ENCODE measurements at places on chromosomes 4 and X.

DNA sequence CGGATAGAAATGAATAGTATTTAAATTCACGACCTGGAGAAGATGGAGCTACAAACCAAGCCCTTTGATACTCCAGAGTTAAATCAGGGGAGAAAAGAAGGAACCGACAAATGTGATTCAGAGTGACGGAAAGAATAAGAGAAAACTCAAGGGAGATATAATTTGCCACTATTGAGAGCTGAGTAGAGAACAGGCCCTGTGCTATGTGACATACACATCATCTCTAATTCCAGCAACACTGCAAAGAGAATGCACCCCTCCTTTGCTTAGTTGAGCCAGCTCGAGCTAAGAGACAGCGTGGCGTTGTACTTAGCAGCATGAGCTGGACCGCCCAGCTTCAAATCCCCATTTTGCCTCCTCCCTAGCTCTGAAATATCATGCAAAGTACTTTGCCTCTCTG, 266.4 kb upstream of the TENM3 start:
- no peak for DNase-seq

DNA sequence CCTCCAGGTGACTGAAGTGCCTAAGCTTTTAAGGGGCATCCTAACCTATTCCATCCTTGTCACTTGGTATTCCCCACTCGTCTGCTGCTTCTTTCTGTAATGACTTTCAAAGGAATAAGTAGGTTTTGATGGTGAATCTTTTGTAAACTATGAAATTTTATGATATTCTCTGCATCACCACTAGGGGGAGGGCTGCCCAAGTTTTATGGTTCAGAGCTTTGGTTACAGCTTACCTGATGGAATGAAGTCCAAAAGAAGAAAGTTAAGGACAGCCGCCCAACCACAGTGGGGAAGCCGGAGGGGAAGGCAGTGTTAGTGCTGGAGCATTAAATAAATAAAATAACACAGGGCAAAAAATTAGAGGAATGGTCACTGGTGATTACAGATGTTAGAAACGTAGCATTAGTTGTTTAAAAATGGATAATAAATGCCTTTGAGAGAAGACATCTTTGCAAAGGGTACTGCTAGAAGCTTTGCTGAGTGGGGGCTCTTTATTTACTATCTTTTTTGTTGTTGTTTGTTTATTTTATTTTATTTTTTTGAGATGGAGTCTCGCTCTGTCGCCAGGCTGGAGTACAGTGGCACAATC, 204.9 kb downstream of the GBA3 start:
- DNase-seq: peak; percentile 14

DNA sequence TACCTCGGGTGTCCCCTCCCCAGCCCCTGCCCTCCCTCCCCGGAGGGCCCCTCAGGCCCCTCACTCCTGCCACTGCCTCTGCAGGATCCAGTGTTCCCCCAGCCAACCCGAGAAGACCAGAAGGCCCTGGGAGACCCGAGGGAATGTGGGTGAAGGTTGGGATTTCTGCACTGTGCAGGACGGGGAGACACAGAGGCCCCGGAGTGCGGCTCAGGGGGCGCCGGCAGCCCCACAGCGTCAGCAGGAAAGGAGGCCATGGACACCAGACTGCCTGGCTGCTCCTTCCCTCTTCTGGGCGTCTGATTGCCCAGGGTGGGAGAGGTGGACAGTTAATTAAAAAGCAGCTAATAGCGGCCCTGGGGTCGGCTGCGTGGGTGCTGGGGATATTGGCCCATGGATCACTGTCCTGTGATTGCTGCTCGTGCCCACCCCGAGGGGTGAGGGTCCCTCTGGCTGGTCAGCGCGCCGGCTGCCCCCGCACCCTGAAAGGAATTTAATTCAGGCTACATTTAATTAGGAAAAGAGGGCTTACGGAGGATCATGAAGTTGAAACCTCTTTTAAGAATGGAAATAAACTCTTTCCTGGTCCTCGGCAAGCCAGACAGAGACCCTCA, 57.8 kb upstream of the NKX1-1 start:
- no peak for DNase-seq

GRCh38 chrX:141164406-141164805, 12.5 kb downstream of the LDOC1 start:
- no peak for DNase-seq

DNA sequence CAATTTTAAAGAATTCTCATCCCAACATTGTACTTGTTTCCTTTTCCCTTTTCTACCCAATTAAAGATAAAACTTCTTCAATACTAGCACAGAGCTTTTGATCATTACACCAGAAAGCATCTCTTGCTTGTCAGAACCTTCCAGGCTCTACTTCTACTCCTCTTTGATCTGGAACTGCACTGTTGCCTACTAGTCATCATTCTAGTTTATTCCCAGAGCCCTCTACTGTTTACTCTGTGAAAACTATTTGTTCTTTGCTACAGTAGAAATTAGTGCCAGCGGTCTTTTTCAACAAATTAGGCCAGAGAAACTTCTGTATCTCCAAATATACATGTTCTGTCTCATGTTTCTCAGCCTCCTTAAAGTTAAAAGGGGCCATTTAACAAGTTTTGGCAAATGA, 46.8 kb upstream of the TMPRSS11F start:
- DNase-seq: no peak

DNA sequence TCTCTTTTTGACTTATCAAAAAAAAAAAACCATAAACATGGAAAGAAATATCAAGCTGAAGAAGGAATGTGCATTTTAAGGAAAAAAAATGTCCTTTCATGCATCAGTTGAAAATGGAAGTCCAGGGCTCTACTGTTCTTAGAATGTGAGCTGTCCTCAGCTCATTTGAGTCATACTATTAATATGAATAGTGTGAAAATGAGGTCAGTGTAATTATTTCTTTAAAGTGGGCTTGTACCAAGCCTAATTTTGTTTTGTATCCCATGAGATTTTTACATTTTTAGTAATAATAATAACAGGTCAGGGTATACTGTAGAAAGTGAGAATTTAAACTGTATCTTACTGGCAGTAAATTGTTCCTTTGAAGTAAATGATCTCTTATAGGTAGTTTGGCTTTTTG, 148.5 kb downstream of the NAA11 start:
- DNase-seq: no peak

DNA sequence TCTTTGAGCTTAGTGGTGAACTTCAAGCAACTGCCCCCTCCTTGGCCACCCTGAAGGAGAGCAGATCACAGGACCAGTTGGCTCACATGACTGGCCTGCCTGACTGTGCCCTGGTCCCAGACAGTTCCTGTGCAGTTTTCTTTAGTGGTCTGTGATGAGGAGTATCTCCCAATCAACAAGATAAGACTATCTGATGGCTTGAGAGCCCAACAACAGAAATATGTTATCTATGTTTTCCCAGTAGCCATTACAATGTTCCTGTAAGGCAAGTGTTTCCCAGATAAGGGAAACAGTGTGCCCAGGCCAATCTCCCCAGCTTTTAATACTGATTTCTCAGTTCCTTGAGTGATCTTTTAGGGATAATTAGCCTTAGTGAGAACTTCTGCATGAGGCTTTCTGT, 14.2 kb upstream of the TIMM8A start:
- DNase-seq: no peak

GRCh38 chr4:172666711-172667368, 501.8 kb upstream of the GALNT7 start:
- DNase-seq: no peak

- DNase-seq: peak; percentile 11
Measured at GRCh38 chrX:106954041-106954440, 33.8 kb downstream of the CLDN2 start.

GRCh38 chr4:184343502-184344177, 126.0 kb upstream of the ENPP6 start:
- peak; percentile 75 for DNase-seq

Data from fibroblast of mammary gland (primary cell).